ENCODE measurements at places on chromosomes 3 and 15.
A peak's percentile ranks its signal among the peaks of the same experiment; 100 is the strongest.

DNA sequence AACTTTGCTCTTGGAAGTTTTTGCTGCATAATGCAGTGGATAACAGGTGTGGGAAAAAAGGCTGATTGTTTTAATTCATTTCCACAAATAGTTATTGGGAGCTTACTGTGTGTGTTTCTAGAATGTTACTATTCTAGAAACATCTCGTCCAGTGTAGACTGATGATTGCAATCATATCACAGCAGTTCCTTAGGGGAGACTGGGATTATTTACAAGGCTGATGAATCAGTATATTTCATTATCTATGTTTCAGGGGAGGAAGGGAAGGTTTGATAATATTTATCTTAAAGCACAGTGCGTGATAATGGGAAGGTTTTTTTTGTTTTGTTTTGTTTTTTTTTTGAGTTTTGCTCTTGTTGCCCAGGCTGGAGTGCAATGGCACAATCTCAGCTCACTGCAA lies 2.4 kb downstream of the USP13 start:
- DNase-seq = no peak

- DNase-seq = peak; percentile 38
Observed at GRCh38 chr3:100506355-100506754, 13.9 kb downstream of the TMEM45A start.

- peak; percentile 99 for DNase-seq
Observed at GRCh38 chr3:27431116-27431515, 53.1 kb downstream of the SLC4A7 start.

GRCh38 chr15:72948662-72949061 lies 103.6 kb upstream of the NEO1 start:
- DNase-seq = no peak

DNA sequence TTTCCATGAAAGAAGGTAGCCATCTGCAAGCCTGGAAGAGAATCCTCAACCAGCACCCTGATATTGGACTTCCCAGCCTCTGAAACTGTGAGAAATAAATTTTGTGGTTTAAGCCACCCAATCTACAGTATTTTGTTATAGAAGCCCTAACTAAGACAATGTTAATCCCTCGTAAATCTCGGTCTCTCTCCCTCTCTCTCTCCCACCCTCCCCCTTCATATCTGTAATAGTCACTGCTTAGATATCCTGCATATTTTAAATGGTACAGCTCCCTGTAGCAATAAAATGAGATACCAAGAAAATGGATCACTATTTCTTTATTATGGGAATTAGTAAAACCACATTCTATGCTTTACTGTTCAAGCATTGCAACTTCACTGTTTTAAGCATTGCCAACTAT lies 21.0 kb upstream of the FAM174B start:
- no peak for DNase-seq

- DNase-seq = no peak
Observed at GRCh38 chr3:192063570-192063969, 602.6 kb downstream of the PYDC2 start.

DNA sequence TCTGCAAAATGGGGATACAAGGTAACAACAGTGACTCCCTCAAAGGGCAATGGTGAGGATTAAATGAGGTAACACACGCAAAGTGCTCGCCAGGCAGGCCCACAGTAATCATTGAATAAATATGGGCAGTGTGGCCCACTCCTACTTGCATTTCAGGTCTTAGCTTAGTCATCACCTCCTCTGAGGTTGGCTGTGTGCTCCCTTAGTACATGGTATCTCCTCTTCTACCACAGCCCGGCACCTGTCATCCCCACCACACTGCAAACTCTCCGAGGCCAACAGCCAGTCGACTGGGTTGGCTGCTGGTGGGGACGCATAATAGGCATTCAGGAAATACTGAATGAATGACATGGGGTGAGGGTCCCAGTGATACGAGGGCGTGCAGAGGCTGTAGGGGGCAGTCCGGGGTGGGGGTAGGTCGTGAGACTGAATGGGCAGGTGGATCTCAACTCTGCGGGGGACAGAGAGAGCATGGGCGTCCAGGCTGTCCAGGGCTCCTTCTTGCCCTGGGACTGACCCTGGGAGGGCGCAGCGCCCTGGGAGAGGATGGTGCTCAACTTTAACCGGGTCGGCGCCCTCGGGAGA lies 375 bp upstream of the MYZAP start:
- no peak for DNase-seq

- peak; percentile 31 for DNase-seq
Observed at GRCh38 chr15:72047020-72047419, 70.9 kb downstream of the MYO9A start.

Data from AG10803 (cell line).